ENCODE measurements at places on chromosomes 7 and 10. TPM values are rescaled to one million over a fixed set of nuclear protein-coding genes. Genes with fewer than 3 reads are reported as not detected.

The ANKRD22 gene
- total RNA-seq, result not detected

The NKX1-2 gene
- total RNA-seq, result not detected

The CRPPA gene
- total RNA-seq, result 1.7 TPM

DNA sequence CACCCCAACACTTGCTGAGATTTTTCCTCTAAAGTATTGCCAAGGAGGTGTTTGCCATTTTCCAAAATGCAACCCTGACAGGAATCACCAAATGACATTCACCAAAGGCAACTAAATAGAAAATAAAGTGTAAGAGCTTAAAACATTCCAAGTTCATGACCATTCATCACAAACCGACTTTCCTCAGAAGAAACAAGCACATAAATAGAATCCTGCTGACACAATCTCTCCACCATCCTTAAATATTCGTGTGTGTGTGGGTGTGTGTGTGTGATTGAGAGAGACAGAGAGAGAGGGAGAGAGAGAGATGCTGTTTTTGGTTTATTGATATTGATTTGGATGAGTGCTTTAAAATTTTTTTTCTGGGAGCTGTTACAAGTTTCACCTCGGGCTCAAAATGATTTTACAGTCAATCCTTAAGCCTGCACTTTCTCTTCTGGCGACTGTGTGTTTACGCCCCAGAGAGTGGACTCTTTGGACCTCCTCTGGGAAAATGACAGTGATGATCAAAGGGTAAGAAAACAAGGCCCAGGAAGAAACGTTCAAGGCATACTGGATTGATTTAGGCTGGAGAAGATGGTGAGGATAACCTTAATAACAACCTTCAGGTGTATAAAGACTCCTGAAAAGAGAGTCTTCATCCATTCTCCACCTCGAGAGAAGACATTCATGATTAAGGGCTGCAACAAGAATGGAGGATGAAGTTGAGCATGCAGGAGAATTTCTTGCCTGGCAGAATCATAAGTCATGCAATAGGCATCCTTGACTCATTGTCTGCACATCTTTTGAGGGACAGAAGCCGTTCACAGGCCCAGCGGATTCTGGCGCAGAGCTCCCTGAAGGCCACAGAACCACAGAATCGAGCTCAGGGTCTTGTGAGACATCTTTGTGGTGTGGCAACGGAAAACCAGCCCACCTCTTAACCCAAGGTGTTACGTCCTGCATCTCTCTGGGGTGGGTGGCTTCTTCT, 104.4 kb upstream of the FGFR2 start:
- DNase-seq, result no peak

GRCh38 chr10:18737236-18737635, 78.0 kb downstream of the ARL5B start:
- DNase-seq, result no peak

DNA sequence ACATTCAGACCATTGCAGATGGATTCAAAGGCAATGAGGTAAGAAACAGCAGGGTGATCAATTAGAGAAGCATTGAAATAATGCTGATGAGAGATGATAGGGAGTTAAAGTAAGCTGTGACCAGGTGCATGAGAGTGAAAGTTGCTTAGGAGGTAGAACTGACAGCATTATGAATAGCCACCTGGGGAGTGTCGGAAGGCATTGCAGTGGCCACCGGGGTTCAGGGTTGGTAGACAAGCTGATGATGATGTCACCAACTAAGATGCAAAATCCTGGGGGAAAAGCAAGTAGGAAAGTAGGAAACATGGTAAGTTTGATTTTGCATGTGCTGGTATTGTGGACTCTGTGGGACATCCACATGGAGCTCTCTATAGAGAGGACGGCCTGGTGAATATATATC, 211.9 kb upstream of the ETV1 start:
- no peak for DNase-seq

The FBXL13 gene
- total RNA-seq, result 0.78 TPM

GRCh38 chr10:130360826-130361311, 224.7 kb downstream of the GLRX3 start:
- no peak for DNase-seq

DNA sequence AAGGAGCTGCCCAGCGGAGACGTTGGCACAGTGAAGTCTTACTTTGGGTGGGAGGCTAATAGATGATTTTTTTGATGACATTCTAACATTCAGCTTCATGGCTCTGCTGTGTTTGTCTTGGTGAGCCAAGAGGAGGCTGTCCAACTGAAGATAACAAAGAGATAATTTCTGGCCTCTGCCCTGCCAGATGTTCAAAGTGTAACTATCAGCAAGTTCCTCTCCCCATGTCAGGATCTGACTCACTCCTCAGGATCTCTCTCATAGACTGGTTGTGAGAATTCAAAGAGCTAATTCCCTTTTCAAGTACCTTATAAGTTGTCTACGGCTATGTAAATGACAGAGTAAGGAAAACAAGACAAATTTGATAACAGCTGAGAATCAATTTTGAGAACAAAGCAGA, 1340.9 kb downstream of the XPNPEP1 start:
- no peak for DNase-seq

The SEC23IP gene
- 88.6 TPM for total RNA-seq

- DNase-seq, result peak; percentile 50
Measured at GRCh38 chr10:28393956-28394568, 91.2 kb upstream of the MPP7 start.

Data from activated naive CD8-positive, alpha-beta T cell treated with anti-CD3 and anti-CD28 coated beads for 36 hours (primary cell).